ENCODE measurements at places on chromosomes 16 and 17. TPM values are rescaled to one million over a fixed set of nuclear protein-coding genes. Genes with fewer than 3 reads are reported as not detected.

USP43 gene
- under 0.01 TPM for total RNA-seq

NPIPB8 gene
- total RNA-seq, result not detected

NPIPA8 gene
- not detected for total RNA-seq

TEKT1 gene
- not detected for total RNA-seq

TTLL6 gene
- total RNA-seq, result not detected

TUBG1 gene
- 23.5 TPM for total RNA-seq

BICDL2 gene
- total RNA-seq, result under 0.01 TPM

CDK5RAP3 gene
- 83.0 TPM for total RNA-seq

ADAD2 gene
- not detected for total RNA-seq

ADPRM gene
- 9.2 TPM for total RNA-seq

ASB16 gene
- total RNA-seq, result not detected

LRRC75A gene
- total RNA-seq, result 0.82 TPM

TOX3 gene
- total RNA-seq, result not detected

EVI2A gene
- total RNA-seq, result 42.9 TPM

CTF1 gene
- total RNA-seq, result 0.23 TPM

KRTAP2-3 gene
- not detected for total RNA-seq

IRX5 gene
- 2.7 TPM for total RNA-seq

MYOCD gene
- 1.2 TPM for total RNA-seq

RMI2 gene
- total RNA-seq, result 0.94 TPM

TPPP3 gene
- 1.5 TPM for total RNA-seq

CD7 gene
- total RNA-seq, result not detected

MAP3K3 gene
- total RNA-seq, result 27.4 TPM

SLC5A11 gene
- not detected for total RNA-seq

CIBAR2 gene
- 0.15 TPM for total RNA-seq

VPS9D1 gene
- 5.6 TPM for total RNA-seq

TLCD2 gene
- 4.3 TPM for total RNA-seq

TEX19 gene
- total RNA-seq, result not detected

VTN gene
- total RNA-seq, result 0.35 TPM

NPIPA3 gene
- 1.2 TPM for total RNA-seq

DHODH gene
- 2.9 TPM for total RNA-seq

SDK2 gene
- 0.08 TPM for total RNA-seq

QPRT gene
- 14.7 TPM for total RNA-seq

CBFA2T3 gene
- total RNA-seq, result not detected

DNAAF1 gene
- not detected for total RNA-seq

CD79B gene
- not detected for total RNA-seq

Data from smooth muscle cell of the coronary artery (primary cell).